Activated naive CD8-positive, alpha-beta T cell treated with anti-CD3 and anti-CD28 coated beads, Interleukin-2, amount 50 U/mL, for 16 hours (primary cell): ENCODE measurements at places on chromosomes 5 and 9.

- no peak for DNase-seq
These were observed 14.9 kb downstream of the FAM151B start for GRCh38 chr5:80502800-80503199.

GRCh38 chr5:168076561-168076991 lies 214.9 kb upstream of the WWC1 start:
- no peak for DNase-seq

DNA sequence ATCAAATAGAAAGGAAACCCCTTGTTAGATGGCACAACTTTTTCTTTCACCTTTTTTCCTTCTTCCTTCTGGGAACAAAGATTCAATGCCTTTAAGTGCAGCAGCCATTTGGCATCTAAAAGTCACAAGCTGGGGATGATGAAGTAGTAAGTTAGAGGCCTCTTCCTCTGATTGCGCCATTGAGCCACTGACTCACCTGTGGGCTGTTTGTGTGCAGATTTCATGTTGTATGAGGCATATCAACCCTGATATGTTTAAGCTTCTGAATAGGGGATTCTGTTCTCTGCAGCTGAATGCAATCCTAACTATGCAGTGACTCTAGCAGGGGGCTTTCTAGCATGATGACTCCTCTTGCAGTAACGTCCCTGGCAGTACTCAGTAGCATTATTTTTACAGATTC lies 599.9 kb downstream of the CSNK1G3 start:
- no peak for DNase-seq

DNA sequence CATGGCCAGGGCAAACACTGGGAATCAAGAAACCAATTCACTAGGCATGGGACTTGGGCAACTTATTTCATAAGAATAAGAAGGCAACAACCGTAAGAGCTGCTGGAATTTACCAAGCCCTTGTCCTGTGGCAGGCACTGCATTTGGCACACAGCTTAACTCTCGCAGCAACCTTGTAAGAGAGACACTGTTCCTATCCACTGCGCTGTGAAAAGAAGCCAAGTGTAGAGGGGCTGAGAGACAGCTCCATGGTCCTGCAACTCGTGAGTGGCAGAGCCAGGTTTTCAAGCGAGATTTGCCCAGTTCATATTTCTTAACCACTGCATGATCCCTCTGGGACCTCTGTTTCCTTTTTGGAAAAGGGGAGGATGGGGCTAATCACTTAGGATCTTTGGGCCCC lies 129.3 kb upstream of the STC2 start:
- no peak for DNase-seq

GRCh38 chr5:157020511-157021222 lies 38.2 kb downstream of the HAVCR1 start:
- DNase-seq: no peak

- no peak for DNase-seq
These were observed 29.5 kb upstream of the SPIN1 start for GRCh38 chr9:88358723-88359122.

DNA sequence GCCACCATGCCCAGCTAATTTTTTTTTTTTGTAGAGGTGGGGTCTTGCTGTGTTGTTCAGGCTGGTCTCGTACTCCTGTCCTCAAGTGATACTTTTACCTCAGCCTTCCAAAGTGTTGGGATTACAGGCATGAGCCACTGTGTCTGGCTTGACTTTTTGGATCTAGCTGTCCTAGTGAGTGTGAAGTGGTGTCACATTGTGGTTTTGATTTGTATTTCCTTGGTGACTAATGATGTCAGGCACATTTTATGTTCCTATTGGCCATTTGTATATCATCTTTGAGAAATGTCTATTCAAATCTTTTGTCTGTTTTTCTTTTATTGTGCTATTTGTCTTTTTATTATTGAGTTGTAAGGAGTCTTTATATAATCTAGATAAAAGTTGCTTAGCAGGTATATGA lies 53.5 kb upstream of the MCCC2 start:
- no peak for DNase-seq

DNA sequence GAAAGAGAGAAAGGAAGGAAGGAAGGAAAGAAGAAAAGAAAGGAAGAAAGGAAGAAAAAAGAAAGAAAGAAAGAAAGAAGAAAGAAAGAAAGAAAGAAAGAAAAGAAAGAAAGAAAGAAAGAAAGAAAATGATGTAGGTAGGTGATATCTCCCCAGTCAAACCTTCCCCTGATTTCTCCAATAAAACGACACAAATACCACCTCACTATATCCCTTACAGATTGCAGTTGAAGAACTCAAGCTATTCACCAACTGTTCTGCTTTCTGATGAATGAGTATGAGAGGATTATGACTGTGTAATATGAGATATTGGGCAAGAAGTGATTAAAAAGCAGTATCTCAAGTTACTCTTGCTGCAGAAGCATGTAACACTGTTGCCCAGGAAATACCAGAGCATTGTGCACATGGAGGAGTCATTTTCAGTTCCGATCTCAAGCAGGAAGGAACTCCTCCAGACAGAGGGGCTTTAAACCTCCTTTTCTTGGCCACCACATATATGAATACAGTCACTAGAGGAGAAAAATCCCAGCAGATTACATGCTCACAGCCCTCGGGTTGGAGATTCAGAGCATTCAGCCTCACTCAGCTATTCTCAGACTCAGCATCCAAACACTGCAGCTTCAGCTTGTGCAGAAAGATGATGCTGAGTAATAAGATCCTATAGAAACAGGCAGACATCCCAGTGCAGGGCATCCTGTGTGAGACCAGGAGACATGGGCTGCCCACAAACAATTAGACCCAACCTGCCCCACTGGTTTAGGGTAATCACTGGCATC lies 61.4 kb downstream of the UGCG start:
- no peak for DNase-seq

GRCh38 chr5:92508271-92508670 lies 1072.7 kb downstream of the NR2F1-AS1 start:
- no peak for DNase-seq

- DNase-seq: no peak
These were observed 103.8 kb downstream of the MPDZ start for GRCh38 chr9:13175732-13176131.

GRCh38 chr9:123389070-123389469 lies 33.1 kb downstream of the CRB2 start:
- no peak for DNase-seq

DNA sequence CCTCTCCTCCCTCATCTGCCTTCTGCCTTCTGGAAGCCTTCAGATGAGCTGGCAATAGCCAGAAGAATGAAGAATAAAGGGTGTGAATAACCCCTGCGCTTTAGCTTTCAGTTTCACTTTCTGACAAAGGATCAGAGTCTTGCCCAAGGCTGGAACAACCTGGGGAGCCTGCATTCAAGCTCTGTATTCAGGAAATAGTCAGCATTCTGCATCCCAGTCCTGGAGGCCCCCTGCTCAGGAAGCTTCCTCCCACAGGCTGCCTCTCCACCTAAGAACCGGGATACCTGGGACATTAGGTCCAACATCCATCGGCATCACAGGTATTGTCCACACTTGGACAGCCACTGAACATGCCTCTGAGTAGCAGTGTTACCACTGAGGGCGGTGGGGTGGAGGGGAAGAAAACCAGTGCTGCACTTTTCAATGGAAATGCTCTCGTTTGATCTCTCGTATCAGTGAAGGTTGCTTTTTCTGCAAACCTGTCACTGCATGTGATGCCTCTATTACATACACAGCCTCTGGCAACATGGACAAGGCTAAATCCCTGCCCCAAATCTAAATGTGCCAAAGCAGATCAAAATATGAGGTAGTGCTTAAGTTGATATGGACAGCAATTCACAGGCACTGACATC lies 39.8 kb upstream of the ACO1 start:
- DNase-seq: no peak

DNA sequence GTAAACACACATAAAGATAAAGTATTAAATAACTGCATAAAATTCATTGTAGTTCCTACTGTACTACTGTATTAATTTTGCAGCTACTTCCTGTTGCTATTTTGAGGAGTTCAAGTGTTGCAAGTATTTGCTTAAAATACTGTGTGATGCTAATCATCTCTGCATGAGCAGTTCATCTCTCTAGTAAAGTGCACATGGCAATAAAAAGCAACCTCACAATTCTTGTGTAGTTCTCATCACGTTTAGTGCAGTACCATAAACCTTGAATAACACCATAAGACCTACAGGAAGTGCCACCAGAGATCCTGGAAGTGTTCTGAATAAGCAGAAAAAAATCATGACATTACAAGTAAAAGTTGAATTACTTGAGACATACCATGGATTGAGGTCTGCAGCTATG lies 34.6 kb downstream of the CPLANE1 start:
- DNase-seq: no peak

DNA sequence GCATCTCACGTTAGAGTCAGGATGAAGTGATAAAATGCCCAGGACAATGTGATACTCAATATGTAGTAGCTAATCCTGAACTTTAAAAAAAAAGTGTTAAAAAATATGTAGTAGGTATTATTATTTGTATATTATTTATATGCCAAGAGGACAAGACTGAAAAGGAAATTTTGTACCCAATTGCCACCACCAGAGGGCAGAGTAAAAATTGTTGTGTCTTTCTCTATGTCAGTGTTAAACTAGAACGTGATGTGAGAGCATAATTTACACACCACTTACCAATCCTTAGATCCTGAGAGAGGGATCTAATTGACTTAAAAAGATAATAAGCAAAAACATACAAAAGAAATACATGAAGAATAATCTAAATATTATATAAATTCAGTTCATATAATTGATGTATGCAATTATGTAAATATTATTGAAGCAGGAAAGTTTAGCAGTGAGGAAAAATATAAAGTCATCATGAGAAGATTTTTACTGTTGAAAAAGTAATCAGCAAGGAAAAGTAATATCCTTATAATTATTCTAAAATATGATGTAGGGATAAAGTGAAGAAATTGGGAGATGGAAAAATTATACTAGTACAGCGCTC lies 288.9 kb downstream of the RAB3C start:
- no peak for DNase-seq

DNA sequence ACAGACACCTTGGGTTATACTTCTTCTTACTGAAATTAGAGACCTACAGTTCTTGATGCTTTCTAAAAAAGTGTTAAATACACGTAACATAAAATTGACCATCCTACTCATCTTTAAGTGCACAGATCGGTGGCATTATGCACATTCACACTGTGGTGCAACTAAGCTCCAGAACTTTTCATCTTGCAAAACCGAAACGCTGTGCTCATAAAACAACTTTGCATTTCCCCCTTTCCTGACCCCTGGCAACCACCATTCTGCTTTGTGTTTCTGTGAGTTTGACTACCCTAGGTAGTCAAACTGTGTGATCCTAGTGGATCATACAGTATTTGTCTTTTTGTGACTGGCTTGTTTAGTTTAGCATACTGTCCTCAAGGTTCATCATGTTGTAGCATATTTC lies 3.9 kb downstream of the MVB12B start:
- no peak for DNase-seq

GRCh38 chr9:137487454-137488326 lies 28.6 kb upstream of the NSMF start:
- DNase-seq: no peak

- no peak for DNase-seq
These were observed 57.0 kb downstream of the FOCAD start for GRCh38 chr9:20740929-20741582.

GRCh38 chr9:123614306-123615263 lies 258.6 kb downstream of the CRB2 start:
- no peak for DNase-seq

- DNase-seq: no peak
These were observed 210.7 kb upstream of the DMRT1 start for GRCh38 chr9:630817-631216.

GRCh38 chr9:76369583-76369982 lies 24.6 kb downstream of the RFK start:
- no peak for DNase-seq

GRCh38 chr5:170631466-170632195 lies 127.8 kb downstream of the KCNIP1 start:
- DNase-seq: no peak

- DNase-seq: peak; percentile 72
These were observed at the start of gene NSD1 for GRCh38 chr5:177133096-177133852. TSS of gene NSD1 (plus strand) at chr5:177133773. CDS start at chr5:177135104, 1,331 bp downstream.

DNA sequence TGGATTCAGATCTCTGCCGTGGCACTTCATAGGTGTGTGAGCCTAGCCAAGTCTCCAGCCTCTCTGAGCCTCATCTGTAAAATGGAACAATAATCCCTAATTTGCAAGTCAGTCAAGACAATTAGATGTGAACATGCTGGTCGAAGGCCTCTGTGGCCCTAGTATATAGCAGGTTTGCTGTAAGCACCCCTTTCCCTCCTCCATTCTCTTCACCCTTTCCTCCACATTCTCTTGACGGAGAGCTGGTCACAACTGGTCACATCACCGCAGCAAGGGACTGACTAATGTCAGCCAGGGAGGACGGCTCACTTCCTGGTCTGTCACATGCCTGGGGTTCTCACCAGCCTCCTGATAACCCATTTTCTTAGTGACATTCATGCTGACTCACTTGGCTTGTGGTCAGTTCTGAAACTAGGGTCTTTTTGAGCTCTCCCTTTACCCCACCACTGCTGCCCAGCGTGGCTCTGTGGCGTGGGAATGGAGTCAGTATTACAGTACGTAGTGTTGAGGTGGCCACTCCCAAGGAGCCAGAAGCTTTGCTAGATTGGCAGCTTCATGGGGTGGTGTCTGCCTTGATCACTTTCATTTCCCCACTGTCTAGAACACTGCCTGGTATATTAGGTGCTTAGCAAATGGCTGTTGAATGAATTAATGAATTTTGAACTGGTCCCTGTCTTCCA lies 47.8 kb downstream of the ERGIC1 start:
- DNase-seq: no peak

GRCh38 chr9:83511051-83511450 lies 27.1 kb downstream of the FRMD3 start:
- no peak for DNase-seq

DNA sequence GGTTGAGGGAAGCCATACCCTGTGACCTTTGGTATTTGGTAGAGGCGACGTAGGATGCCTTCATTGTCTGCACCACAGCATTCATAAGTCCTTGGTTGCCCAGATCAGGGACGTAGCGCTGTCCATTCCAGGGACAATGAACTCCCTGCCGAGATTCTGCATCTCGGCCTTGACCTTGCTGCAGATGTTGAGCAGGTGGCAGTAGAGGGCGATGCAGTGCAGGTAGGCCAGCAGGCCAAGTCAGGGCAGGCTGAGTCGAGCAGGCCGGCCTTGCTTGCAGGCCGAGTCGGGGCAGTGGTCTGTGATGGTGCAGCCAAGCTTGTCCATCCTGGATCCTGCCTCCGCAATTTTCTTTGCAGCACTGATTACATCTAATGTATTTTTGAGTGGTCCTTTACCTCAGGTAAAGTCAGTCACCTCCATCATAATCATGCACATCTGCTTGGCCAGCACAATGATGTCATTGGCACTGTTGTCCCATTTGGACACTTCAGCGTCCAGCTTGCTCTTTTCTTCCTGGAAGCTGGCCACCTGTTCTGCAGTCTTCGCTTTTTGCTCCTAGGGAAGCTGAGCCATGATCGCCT lies 93.4 kb upstream of the CCDC112 start:
- no peak for DNase-seq
